ENCODE measurements at places on chromosomes 6 and 20. TPM values are rescaled to one million over a fixed set of nuclear protein-coding genes. Genes with fewer than 3 reads are reported as not detected.

DNA sequence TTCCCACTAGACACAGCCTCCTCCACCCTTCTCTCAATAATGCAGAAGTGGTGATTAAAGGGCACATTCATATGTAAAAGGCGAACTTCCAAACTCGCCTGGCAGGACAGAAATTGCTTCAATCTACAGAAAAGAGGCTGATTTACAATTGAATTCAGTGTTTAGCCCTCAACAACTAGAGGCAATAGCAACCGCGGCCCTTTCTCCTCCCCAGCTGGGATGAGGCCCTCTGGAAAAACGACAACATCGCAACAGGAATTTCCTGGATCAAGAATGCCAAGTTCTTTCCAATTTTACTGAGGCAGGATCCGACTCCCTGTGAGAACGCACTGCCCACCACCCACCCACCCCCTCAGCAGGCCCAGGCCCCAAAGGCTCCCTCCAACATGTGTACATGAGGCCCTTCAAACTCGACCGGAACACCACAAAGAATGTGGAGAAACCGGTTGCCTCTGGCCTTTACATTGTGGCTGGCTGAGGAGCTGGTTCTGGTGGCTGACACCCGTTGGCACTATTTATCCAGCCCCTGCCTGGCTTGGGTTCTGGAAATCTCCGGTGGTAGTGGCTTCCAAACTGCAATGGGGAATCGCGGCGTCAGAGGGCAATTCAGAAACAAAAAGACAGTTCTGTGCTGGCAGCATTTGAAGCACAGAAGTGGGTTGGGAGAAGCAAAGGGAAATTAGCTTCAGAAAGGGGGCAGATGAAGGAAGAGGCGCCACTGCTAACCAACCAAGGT lies 36.8 kb downstream of the ZMYND8 start:
- peak; percentile 79 for DNase-seq

DNA sequence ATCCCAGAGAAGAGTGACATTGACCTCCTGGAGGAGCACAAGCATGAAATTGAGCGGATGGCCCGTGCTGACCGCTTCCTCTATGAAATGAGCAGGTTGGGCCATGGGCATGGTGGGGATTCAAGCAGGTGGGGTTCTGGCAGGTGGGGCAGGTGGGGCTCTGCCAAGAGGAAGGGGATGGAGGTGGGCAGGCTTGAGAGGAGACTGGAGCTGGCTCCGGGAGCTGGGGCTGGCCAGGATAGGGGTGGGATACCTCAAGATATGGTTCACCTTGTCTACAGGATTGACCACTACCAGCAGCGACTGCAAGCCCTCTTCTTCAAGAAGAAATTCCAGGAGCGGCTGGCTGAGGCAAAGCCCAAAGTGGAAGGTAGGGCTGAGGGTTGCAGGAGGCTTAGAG lies 42.9 kb downstream of the MOCS1 start:
- peak; percentile 60 for DNase-seq

- no peak for DNase-seq
Measured at GRCh38 chr6:124400261-124400999, 561.8 kb upstream of the RNF217 start.

DNA sequence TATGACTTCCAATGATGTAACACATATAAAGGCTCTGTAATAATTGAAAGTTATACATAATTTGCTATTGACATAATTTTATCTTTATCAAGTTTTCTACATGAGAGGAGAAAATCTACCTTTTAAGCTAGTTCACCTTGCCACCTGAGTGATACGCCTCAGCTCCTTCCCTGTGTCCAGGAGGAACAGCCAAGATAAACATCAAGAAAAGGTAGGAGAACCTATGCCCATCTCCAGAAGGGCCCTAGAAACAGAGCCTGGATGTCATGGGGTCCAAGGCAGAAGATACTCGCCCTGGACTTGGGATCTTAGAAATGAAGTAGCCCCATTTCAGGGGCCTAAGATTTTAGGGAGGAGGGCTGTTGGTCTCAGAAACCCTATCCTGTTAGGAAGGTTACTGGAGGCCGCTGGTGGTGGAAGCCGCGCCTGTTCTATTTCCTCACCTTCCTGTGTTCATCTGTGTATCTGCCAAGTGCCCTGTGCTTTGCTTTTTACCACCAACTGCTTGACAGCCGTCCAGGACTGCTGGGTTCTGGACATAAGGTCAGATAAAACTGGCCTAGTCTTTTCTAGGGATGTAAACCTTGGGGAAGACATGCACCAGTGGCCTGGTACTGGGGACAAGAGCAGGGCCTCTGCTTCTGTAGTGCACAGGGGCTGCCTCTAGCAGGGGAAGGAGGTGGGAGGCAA lies 178.5 kb downstream of the ARID1B start:
- DNase-seq: peak; percentile 84

CST2 gene
- not detected for total RNA-seq

DNA sequence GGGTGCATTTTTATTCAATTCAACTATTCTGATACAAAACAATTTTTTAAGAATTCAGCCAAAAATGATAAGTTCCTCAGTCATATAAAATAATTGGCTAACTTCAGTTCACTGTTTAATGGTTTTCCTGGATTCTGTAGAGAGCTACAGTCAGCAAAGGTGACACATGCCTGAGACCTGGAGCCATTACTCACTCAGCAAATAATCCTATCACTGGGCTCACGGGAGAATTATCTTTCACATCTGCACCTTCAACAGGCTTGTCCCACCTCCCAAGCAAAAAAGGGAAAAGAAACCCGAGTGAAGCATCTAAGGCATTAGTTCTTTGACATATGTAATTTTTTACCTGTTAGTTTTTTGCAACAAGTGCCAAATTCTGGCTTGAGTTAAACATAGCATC lies 34.9 kb upstream of the FOXA2 start:
- no peak for DNase-seq

GRCh38 chr6:164079275-164079600 lies 664.7 kb downstream of the QKI start:
- no peak for DNase-seq

GRCh38 chr6:29977425-29977727 lies 35.0 kb downstream of the HLA-A start:
- DNase-seq: no peak

NMBR gene
- not detected for total RNA-seq

- no peak for DNase-seq
Measured at GRCh38 chr20:62595491-62595890, 46.8 kb upstream of the SLCO4A1 start.

DNA sequence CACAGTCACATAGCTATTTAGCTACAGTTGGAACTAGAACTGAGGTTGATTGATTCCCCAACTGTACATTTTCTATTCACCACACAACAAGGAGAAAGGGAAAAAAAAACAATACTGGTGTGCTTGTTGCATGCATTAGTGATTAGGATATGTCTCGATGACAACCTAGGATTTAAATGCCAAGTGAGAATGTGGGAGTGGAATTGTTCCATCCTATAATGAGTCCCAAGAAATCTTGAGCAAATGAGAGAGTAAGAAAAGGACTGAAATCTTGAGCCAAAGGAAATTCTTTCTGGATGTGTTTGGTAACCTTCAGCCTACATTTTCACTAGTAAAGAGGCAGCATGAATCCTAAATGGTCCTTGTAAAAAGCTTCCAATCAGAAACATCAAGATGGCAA lies 232.7 kb downstream of the HIVEP2 start:
- DNase-seq: no peak

GRCh38 chr6:165015676-165016075 lies 293.7 kb downstream of the C6orf118 start:
- no peak for DNase-seq

GRCh38 chr6:5174244-5174643 lies 86.5 kb downstream of the LYRM4 start:
- no peak for DNase-seq

SLC22A2 gene
- 0.36 TPM for total RNA-seq

DNA sequence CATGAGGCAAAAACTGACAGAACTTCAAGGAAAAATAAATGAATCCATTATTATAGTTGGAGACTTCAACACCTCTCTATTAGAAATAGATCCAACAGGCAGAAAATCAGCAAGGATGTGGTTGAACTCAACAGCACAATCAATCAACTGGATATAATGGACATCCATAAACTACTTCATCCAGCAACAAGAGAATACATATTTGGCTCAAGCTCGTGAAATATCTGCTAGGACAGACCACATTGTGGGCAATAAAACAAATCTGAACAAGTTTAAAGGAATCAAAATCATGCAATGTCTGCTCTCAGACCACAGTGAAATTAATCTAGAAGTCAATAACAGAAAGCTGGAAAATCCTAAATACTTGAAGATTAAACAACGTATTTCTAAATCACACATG lies 362.6 kb downstream of the CD109 start:
- DNase-seq: no peak

DNA sequence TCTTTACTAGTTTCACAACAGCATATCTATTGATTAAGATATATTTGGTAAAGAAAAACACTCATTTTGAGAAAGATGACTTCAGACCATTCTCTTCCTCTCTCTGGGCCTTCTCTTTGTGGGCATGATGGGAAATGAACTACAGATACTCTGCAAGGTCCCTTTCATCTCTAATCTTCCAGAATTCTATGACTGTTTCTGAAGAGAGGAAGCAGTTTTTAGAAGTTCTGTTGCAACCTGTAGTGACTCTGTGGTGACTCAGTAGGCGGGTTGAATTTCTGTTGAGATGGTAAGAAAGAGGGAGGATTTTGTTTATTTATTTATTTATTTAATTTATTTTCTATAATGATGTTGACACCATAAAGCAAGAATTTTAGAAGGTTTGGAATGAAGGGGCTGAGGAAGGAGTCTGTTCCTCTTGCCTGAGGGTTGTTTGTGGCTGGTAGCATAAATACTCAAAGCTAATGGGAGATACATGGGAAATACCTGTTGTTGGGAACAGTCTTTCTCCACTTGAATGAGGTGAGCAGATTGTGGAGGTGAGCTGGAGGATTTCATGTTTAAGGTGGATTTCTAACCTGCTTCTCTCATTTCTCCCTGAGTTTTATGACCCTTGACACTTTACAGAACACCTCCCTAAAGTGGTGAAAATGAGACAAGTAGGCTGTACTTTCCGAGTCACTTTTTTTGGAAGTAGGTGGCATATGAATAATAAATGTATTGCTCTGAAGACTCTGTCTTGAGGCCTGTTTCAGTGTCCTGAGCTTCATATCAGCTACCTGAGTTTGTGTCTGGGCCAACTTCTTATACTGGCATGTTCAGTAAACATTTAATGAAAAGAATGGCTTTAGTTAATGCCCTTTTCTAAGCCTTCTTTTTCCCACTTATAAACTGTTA lies 15.0 kb downstream of the ACSS2 start:
- no peak for DNase-seq
